ENCODE measurements at places on chromosomes 7 and 10.

GRCh38 chr10:31929261-31930022 is 811 bp upstream of the ARHGAP12 start:
- DNase-seq, result peak; percentile 27

DNA sequence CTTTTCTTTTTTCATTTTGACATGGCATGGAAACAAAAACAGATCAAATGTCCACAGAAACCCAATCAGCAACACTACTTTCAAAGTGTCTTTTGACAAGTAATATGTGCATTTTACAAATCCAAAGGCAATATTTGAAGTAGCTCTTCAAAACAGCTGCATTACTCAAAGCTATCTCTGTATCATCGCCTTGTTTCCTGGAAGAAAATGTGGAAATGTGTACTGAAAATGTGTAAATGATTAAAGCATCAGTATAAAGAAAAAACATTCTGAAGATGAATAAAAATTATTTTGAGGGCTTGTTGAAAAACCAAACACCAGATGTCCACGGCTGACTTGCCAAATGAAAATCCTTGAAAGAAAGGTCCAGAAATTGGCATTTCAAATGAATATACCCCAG is 16.5 kb upstream of the ITGB8 start:
- no peak for DNase-seq

DNA sequence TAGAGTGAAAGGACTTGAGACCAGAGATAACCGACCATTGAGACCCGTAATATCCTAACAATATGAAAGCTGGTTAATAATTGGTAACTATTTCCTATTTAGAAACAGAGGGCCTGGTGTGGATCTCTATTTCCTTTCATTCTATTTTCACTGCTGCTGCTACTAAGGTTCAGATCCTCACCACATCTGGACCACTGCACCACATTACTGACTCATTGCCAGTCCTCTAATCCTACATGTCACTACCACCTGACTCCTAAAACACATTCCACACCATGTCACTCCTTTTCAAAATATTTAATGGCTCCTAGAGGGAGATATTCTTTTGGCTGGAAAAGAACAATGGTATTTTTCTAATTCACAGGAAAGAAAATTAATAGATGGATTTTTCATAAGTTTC is 6.4 kb downstream of the USP54 start:
- peak; percentile 20 for DNase-seq

DNA sequence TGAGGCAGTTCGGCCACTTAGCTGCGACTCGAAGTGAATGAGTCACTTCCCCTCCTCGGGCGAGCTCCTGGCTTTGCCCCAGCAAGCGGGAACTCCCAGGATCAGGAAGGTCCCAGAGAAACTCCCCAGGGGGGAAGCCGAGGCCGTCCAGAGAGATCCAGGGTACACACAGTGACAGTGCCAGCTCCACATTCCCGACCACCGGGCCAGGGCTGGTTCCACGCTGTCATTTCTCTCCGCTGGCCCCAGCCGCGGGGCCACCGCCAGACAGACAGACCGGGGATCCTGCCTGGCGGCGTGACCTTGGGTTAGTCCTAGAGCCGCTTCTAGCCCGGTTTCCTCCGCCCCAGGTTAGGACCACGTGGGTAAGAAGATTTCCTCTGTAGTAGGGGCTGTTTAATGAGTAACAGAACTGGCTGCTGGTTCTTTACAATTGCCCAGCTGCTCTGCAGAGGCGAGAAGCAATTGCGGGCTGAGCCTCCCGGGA is 463 bp upstream of the UPP1 start:
- DNase-seq, result no peak

- DNase-seq, result no peak
Measured at GRCh38 chr7:90594751-90595317, 1.3 kb upstream of the CDK14 start.

DNA sequence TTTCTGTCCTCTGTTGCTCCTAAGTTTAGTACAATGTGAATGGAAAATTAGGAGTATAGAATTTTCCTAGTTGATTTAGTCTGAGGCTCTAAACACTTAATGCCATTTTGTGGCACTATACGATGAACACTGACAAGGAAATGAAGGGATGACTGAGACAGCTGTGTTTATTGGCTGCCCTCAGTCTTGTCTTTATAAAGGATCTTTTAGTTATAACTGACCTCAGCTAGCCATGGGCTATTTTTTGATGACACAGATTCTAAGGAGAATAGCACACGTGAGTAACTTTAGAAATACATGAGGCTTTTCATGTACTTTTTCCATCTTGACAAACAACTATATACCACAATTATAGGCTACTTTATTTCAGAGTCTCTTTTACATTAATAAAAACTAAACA is 113.7 kb downstream of the PRKG1 start:
- DNase-seq, result no peak

DNA sequence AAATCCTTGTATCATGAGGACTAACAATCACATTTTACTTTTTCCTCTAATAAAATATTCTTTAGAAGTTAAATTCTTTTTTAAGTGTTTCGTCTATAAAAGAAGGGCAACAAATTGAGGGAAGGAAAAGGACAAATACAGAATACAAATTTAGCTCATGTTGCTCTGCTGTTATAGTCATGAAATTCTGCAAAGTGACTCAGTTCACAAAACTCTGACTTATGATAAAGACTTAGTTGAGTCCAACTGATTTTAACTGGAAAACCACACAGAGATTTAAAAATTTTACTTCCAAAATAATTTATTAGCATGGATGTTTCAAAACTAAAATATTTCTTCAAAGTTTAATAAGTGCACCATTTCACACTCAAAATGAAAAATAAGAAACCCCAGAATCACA is 75.0 kb upstream of the GPR22 start:
- DNase-seq, result no peak

Data from GM19239 (cell line).